ENCODE measurements at places on chromosomes 11 and 22. TPM values are rescaled to one million over a fixed set of nuclear protein-coding genes. Genes with fewer than 3 reads are reported as not detected.

DNA sequence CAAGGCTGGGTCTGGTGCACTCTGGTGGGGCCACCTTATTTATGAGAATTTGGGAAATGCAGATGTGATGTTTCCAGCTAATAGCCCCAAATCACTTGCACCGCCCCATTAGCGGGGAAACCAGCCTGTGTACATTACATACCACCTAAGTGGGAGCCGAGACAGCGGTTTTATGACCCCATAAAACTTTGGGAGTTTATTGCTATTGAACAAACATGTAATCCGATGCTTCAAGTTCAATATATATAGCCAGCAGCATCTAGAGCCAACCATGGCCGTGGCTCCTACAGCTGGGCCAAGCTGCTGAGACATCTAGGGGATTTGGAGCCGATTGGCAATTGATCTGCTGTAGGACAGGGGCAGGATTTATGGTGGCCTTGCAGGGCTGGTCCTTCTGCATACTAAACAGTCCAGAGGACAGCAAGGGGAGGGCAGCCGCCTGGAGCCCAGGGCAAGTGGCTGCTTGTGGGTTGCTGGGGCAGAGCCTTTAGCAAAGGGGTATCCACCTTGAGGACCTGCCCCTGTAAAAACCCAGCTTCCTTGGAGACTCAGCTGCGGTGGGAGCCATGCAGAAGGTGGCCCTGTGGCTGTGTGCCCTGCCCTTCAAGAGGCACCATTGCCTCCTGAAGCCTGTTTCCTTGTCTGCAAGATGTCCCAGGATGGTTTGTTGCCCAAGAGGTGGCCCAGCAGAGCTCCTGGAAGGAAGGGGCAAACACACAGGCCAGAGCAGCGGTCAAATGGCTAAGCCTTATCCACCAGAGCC, 47.9 kb upstream of the CCDC188 start:
- no peak for DNase-seq

- DNase-seq = no peak
Measured at GRCh38 chr11:61545341-61545740, 35.5 kb downstream of the SYT7 start.

DNA sequence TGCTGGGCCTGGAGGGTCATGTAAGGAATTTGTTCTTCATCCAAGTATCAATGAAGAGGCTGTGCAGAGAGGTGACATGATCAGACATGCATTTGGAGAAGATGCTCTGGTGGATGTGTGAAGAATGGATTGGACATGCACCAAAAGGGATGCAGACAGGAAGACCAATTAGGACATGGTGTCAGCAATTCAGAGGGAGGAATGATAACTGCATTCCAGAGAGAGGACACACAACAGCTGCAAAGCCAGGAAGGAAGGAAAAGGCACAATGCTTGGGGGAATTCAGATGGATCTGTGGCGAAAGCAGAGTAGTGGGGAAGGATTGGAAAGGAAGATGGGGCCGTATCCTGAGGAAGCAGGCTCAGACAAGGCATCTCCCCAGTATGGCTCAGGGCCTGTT, 5.2 kb upstream of the ARRB1 start:
- no peak for DNase-seq

DNA sequence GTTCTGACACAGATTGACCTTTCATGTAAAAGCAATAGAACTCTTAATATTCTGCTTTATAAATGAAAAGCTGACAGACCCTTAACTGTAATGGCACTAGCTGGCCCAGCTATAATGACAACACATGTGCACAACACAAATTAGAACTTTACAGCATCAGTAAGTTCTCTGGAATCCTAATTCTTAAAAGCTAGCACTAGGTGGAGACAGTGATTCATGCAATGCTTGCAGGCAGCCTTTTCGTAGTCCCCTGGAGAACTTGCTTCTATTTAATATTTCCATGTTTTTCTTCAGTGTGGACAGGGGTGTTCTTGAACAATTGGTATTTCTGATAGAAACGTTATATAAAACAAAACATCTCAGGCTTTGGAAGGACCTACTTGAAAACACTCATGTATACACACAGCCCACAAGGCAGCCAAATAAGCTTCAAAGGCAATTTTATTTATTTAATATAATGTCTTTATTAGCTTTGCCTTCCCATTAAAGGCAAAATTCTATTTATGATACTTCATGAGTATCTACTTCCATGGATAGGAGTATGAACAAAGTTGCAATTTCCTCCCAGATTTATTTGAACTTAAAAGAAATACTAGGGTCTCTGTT, 374.3 kb upstream of the MPPED2 start:
- DNase-seq = no peak

- DNase-seq = no peak
Measured at GRCh38 chr11:116033931-116034553, 529.8 kb upstream of the CADM1 start.

DNA sequence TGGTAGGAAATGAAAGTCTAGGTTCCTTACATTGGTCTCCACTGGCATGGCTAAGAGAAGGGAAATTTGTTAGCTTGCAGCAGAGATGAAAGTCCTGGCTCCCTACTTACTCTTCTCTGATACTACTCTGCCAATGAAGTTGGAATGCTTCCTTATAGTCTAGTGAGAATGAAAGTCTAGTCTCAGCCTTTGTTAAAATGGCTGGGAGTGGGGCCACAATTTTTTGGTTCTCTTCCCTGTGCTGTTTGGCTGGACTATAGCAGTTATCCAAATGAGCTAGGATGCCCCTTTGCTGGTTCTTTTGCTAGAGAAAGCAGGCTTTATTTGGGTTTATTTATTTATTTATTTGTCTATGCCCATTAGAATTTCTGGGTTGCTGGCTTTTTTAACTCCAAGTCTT, 414.3 kb downstream of the AASDHPPT start:
- DNase-seq = no peak

- no peak for DNase-seq
Measured at GRCh38 chr22:49790912-49791311, 36.8 kb downstream of the BRD1 start.

DNA sequence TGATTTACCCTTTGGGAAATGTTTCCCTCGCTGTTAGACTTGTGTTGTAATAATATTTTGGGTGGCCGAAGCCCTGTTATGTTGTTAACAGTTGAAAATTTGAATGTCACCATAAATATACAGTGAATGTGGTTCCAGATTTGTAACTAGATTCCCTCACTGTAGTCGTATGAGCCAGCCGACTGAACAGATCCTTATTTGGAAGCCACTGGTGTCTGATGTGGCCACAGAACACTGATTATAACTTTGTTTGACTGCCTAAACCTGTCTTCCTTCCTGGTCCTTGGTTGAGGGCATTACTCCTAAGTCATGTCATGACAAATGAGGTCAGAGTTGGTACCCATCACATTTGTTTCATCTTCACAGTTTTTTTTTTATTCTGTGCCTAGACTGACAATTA, 45.4 kb downstream of the YAP1 start:
- DNase-seq = no peak

DNA sequence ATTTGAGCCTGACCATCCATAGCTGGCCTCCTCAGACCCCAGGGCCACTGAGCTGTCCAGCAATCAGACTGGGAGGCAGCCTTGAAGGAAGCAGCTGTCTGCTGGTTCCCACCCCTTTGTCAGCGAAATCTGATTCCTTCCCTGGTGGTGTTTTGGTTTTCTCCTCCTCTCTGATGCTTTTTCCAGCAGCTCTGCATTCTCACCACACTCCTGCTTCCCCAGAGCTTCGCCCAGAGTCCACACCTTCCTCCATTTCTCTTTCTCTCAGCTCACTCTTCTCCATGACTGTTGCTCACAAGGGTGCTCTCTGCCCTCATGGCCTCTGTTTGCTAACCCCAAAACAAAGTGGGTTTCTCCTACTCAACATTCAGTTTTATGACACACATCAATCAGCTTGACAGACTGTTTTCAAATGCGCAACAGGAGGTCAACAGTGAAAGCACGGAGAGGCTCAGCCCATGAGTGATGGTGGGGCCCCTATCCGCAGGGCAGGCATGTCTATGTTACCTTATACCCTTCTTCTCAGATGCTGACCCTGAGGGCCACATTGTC, 130.6 kb upstream of the MTNR1B start:
- DNase-seq = no peak

DNA sequence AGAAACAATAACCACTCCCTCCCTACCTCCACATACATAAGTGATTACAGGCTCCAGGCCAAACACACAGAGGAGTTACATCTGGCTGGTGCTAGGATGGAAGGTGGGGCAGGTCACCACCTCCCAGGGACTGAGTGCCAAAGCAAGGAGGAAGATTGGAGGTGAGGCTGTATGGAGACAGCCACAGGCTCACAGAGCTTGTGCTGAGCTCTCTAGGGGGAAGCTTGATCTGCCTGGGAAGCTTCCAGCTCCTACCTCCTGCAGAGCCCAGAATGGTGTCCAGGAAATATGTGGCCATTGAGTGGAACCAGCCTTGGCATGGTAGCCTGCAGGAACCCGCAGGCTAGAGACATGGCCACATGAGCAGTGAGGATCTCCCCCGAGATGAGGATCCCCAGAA, 3.6 kb upstream of the MED15 start:
- no peak for DNase-seq

GRCh38 chr22:23984430-23984829, 4.5 kb downstream of the GSTT2 start:
- no peak for DNase-seq

DNA sequence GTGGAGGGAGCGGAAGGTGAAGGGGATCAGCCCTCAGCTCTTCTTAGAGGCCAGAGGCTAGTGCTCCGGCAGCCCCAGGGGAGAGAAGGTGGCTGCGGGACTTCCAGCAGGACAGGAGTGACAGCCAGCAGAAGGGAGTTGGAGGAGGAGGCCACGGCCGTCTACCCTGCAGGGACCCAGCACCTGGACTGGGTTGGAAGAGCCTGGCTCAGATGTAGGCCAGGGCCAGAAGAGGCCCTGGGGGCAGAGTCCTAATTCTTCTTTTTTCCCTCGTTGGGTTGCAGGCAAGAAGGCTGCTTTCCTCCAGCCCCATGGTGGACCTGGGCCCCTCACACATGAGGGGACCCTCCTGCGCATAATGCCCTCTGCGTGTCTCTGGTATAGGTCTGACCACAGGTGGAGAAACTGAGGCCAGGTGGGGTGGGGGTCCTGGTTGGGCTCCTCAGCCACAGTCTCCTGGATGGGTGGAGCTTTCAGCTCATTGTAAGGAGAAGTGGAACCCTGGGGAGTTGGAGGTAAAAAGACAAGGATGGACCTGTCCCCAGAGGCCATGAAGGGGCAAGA, 2.3 kb upstream of the MCAM start:
- no peak for DNase-seq

GRCh38 chr11:1772270-1773130, 8.8 kb upstream of the CTSD start:
- peak; percentile 89 for DNase-seq

DNA sequence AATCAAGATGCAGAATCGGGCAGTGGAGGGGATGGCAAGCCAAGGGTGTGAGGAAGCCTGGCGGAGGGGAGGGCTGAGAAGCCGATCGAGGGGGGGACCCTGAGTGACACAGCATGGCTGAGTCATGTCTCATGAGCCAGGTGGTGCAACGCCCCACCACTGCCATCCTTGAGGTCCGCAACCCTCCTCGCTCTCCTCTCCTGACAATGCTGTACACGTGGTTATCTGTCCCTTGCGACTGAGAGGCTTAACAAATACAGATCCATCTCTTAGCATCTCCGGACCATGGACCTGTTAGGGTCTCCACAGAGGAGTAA, 14.2 kb downstream of the SLC22A12 start:
- no peak for DNase-seq

DNA sequence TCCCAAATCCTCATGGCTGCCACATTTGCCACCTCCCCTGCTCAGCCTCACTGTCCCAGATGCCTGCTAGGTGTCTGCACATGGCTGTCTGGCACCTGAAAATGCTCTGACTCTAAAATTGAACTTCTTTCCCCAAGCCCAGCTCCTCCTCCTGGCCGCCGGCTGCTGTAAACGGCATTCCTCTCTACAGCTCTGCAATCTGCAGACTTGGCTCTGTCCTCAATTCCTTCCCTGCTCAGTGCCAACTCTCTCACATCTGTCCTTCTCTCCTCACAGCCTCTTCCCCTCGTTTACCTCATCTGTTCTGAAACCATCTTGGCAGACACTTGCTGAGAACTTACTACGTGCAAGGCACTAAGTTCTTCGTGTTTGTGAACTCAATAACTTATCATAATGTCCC, 169.4 kb upstream of the SYT13 start:
- no peak for DNase-seq

- no peak for DNase-seq
Measured at GRCh38 chr11:27621405-27622161, 78.7 kb downstream of the BDNF start.

DNA sequence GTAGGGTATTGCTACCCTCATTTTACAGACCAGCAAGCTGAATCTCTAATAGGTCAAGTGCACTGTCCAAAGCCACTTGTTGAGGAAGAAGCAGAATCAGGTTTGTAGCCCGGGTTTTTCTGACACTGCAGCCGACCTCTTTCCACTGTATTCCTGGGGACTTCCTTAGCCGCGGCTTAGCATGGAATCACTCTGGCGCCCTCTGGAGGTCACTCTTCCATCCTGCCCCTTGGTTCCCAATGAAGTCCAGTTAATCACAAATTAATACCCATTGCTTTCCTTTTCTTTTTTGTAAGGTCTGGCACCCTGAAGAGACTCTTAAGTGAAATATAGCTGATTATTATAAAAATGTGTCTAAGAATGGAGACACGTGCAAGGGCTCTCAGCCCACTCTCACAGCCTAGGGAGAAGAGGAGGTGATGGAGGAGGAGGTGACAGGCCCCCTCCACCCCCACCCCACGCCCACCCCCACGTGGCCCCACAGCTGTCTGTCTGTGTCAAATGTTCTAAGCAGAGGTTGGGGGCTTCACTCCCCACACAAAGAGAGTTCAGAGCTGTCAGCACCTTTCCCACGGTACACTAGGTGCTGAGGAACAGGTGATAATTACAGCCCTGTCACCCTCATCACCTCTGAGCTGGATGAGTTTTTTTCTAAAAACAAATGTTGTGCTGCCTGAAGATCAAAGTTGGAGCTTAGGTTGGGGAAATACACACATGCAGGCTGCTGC, 57.7 kb upstream of the DRD2 start:
- DNase-seq = no peak

- no peak for DNase-seq
Measured at GRCh38 chr11:27148506-27148905, 107.9 kb downstream of the BBOX1 start.

DNA sequence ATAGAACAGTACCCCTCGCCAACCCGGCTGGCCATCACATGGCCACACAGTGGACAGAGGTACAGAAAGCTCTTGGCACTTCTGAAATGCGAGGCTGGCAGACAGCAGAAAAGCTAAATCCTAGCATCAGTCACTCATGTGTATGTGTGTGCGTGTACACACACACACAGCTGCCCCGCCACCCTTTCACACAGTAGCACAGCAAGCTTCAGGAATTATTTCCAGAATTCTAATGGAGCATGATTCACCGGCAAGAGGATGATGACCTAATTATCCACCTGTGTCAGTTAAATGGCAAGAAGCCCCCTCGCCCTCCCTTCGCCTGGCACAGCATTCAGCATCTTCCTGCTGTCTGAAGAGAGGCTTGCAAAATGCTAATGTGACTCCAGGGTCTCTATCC, 336.0 kb downstream of the SHANK2 start:
- DNase-seq = no peak

GRCh38 chr22:27993201-27993635, 74.2 kb upstream of the PITPNB start:
- peak; percentile 77 for DNase-seq

Gene H19
- total RNA-seq = 292 TPM

Gene LRRC32
- total RNA-seq = 136 TPM

Gene FGF19
- not detected for total RNA-seq

Measured in mesenteric fat pad (tissue), 1 donor.